ENCODE measurements at places on chromosomes 2 and 18.

DNA sequence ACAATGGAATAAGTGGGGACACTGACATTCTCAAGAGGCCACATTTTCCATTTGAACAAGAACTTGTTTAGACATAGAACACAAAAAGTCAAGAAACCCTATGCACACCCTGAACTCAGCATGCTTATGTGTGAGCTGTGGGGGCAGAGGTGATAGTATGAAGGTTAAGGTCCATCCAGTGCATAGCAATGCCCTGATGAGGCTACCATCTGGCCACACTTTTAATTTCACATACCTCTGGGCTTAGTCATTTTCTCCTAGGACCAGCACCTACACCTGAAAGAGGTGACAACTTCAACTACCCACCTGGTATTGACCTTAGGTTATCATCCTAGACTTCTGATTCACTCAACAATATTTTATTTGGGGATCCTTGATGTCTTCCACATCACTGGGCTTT is 139.8 kb downstream of the PIK3C3 start:
- DNase-seq = no peak

DNA sequence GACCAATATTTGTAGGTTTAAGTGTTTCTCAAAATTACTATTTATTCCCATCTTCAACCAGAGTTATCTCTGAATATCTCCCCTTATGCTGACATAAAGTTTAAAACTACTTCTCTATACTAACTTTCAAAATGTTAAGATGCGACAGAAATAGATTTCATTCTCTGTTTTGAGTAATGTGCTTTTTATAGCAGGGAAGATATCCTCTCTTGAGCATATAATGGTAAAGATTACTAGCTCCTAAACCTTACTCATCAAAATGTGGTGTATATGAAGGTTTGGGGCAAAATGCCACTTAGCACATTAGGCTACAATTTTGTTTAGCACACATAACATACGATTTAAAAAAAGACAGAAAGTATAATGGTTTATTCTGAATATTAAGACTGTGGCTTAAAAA is 54.4 kb downstream of the CWC22 start:
- no peak for DNase-seq

DNA sequence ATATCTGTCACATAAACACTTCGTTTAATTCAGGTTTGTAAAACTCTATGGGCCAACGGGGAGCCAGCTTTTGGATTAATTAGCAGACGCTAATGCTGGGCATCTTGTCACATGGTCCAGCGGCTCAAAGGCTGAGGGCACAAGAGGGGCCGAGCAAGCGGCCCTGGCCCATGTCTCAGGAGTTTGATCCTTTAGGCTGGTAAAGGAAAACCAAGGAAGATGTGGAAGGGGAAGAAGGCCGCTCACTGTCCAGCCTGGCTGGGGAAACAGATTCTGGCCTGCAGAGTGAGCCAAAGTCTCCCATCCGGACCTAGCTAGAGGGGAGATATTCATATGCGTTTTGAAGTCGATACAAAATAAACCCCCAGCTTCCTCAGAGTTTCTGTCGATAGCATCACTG is 248.6 kb upstream of the SIX2 start:
- DNase-seq = no peak

DNA sequence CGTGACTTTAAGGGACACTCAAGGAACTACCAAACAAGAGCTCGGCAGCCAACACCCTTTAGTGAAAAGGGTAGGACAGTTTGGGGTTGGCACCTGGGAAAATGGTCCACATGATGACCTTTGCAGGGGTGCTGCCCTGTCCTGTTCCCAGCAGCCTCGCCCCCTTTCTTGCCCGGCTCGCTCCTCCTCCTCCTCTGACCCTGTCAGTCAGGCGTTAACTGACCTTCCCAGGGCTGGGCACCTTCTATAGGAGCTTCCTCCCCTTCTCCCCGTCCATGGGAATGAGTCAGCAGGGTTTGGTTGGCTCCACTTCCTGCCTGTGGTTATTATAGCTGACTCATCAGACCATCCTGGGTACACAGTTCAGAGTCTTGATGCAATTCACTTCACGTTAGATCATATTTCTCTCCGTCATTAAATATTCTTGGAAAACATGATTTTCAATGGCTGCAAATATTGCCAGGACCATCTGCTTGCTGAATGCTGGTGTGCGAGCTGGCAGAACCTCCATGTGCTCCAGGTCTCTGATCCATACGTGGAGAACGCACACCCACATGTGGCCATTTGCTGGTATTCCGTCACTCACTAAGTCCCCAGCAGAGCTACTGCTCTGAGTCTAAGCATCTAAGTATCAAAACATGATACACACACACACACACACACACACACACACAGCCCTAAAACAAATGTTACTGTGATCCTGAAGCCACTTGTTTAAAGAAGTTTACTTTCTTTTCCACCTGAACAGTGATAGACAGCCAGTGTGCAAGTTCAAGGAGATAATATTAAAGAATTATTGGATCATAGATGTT is 185.0 kb downstream of the ANAPC1 start:
- no peak for DNase-seq

- DNase-seq = no peak
These were observed 81.2 kb downstream of the UGGT1 start for GRCh38 chr2:128172191-128172590.

DNA sequence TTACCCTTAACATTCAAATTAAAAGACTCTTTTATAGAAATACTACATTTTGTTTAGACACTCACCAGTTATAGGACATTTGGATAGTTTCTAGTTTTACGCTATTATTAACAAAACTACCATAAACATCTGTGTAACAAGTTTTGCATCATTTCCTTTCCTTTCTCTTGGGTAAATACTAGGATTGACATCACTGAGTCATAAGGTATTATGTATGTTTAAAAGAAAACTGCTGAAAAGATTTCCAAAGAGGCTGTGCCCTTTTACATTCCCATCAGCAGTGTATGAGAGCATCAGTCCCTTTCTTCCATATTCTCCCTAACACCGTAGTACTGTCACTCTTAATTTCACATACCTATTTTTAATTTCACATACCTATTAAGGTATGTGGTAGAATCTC is 130.6 kb downstream of the USP34 start:
- no peak for DNase-seq

DNA sequence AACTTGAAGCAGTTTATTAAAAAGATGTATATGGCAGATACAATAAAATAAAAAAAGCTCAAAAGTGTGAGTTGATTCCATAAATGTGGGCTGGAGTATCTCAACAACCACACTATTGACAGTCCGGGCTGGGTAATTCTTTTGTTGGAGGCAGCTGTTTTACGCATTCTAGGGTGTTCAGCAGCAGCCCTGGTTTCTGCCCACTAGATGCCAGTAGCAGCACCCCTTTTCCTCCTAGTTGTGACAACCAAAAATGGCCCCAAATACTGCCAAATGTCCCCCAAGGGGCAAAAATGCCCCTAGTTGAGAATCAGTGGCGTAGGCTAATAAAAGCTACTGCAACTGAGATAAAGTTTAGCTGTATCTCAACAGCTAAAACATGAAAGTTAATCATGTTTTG is 44.8 kb downstream of the CHMP3 start:
- DNase-seq = no peak

DNA sequence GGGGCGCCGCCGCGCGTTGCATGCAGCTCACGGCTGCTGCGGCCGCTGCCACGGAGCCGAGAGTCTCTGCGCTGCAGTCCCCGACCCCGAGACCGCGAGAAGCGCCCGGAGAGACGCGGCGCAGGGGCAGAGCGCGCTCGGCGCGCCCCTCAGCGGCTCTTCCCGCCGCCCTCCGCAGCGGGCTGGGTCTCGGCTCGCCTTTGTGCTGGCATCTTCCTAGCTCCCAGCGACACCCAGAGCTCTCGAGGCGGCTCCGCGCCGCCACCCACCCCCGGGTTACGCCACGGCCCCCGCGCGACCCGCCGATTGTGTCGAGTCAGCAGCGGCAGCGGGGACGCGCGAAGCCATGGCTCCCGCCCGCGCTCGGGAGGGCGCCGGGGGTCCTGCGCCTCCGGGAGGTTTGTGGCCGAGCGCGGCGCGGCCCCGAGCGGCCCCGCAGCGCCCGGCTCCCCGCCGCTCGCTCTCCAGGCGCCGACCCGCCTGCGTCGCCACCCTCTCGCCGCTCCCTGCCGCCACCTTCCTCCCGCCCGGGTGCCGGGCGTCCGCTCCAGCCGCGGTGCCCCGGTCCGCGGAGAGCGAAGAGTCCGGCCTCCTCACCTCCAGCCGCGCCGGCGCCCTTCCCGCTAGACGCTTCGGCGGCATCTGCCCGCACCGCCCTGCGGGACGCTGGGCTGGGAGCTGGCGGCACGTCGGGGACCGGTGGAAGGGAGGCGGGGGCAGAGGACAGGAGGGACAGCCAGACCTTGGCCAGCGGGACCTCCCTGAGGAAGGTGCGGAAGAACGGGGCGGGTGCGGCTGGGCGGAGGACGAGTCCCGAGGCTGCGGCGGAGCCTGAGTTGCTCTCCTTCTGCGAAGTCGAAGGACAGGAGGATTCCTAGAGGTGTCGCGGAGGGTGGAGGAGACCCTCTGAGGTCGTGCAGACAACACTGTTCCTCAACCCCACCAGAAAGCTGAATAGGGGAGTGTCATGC is 46.3 kb upstream of the CCDC150 start:
- peak; percentile 59 for DNase-seq

GRCh38 chr2:133748007-133748700 is 179.9 kb upstream of the NCKAP5 start:
- DNase-seq = no peak

DNA sequence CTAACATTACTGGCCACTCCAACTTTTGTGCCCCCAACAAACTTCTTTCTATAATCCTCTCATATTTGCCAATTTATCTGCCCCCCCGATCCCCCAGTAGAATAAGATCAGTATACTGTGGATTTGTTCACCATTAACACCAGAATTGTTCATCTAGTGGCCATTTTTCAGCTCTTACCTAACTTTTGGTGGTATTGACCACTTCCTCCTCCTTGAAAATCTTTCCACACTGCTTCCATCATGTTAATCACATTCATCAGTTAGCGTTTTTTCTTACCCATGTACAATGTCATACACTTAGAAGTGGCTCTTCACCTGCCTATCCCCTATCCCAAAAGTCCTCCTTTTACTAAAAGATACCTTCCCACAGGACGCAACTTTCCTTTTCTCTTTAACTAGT is 6.1 kb downstream of the IMPACT start:
- no peak for DNase-seq
